Stimulated activated CD4-positive, alpha-beta T cell treated with anti-CD3 and anti-CD28 coated beads, Interleukin-15, amount 100 ng/mL, for 24 hours (primary cell): ENCODE measurements at places on chromosomes 2 and 18.

GRCh38 chr2:222024932-222025880 is 273.6 kb downstream of the PAX3 start:
- DNase-seq = no peak

GRCh38 chr18:35179906-35180305 is 60.9 kb upstream of the ZNF397 start:
- no peak for DNase-seq

DNA sequence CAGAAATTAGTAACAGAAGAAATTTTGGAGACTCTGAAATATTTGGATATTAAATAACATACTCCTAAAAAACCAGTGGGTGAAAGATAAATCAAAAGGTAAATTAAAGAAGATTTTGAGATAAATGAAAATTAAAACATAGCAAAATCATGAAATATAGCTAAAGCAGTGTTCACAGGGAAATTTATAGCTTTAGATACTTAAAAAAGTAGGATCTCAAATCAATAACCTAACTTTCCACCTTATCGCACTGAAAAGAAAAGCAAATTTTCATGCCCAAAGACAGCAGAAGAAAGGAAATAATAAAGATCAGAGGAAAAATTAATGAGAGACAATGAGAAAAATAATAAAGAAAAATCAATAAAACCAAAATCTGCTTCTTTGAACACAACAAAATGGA is 135.1 kb upstream of the KLF7 start:
- no peak for DNase-seq

DNA sequence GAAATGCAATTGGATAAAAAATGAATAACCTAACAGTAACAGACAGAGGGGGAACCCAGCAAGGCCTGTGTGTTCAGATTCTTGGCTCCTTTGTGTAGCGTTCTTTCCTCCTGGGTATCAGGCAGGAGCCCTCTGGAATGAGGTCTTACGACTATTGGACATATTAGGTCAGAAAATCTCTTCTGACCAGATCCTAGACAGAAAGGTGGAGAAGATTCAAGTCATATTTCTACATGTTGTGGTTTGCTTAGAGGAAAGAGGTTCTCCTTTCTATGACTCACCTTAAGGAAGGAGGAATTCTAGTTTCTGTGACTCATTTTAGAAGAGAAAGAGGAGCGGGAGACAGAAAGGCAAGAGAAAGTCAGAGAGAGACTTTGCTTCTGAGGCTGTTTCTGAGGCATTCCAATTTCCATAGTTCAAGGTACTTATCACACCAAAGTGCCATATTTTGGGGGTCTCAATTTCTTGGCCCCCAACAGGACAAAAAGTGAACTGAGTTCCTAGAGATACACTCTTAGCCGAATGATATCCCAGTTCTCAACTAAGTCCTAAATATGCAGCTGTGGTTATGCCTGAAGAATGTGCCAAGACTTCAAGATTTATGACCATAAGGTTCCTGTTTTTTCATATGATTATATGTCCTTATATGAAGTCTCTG is 618.6 kb downstream of the ZEB2 start:
- DNase-seq = no peak

- DNase-seq = no peak
Observed at GRCh38 chr2:169137924-169138323, 68.6 kb downstream of the DHRS9 start.

- no peak for DNase-seq
Observed at GRCh38 chr2:30789670-30790210, 17.5 kb downstream of the CAPN13 start.

- no peak for DNase-seq
Observed at GRCh38 chr18:41992066-41992465, 37.0 kb downstream of the PIK3C3 start.

DNA sequence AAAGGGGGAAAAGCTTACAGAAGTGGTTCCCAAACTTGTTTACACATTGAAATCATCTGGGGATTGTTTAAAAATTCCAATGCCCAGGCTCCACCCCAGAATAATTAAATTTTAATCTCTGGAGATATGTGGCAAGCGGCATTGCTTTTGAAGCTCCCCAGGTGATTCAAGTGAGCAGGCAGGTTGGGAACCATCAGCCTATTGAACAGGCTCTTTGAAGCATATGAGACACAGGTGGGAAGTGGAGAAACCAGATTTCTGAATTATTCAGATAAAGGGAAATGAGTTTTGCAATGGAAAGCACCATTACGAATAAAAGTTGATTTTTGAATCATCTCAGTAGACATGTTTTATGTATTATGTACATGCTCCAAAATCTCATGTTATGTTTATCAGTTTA is 57.6 kb upstream of the NOSTRIN start:
- no peak for DNase-seq

GRCh38 chr2:233470839-233471238 is 95.7 kb downstream of the USP40 start:
- DNase-seq = no peak

GRCh38 chr18:74126684-74127655 is 20.7 kb downstream of the FBXO15 start:
- DNase-seq = no peak

- DNase-seq = no peak
Observed at GRCh38 chr2:160132761-160133160, 67.3 kb downstream of the ITGB6 start.

GRCh38 chr18:69400976-69401225 is 213 bp downstream of the DOK6 start:
- no peak for DNase-seq

DNA sequence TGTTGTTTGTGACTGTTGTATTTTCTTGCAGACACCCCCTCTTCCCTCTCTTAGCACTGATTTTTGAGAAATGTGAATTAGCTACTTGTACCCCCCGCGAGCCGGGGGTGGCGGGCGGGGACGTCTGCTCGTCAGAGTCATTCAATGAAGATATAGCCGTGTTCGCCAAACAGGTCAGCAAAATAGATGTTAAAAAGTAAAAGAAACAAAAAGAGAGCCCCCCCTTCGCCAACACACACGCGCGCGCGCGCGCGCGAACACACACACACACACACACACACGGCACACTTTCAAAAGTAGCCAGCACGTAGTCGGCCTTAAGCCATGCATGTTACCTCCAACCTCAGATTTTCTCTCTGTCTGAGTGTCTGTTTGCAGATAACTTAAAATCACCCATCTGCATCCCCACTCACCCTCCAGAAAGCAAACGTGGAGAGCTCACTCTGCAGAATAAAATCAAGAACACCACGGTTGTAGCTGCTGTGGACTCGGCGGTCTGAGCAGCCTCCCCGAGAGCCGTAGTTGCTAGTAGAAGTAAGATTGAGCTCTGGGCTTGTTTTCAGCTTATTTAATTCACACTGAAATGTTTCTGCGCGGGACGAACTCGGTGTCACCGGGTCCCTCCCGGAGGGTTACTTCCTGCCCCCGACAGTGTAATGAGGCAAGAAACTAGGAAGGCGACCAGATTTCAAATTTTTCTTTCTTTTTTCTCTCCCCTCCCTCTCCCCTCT is 5.1 kb downstream of the MEIS1 start:
- no peak for DNase-seq

DNA sequence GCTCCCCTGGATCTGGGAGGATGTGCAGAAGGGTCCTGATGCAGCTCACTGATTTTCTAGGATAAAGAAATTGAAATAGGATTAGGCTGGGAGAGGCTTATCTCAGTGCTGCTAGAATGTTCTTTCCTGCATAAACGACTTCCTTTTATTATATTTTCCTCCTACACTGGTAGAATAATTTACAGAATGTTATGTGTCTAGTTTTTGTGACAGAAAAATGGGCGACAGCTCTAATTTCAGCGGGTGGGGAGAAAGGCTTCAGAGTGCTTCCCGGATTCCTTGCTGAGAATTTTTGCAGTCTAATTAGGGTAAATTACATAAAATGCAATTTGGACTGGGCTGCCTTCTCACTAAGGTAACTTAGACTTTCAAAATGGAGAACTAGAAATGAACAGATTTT is 66.2 kb downstream of the SKA1 start:
- no peak for DNase-seq

- DNase-seq = no peak
Observed at GRCh38 chr2:113219889-113220641, 46.3 kb downstream of the PSD4 start.

GRCh38 chr2:42954227-42954962 is 162.0 kb upstream of the HAAO start:
- no peak for DNase-seq

GRCh38 chr2:69766014-69766413 is 24.1 kb downstream of the ANXA4 start:
- no peak for DNase-seq

- no peak for DNase-seq
Observed at GRCh38 chr2:106126705-106127281, 67.3 kb downstream of the UXS1 start.

- DNase-seq = no peak
Observed at GRCh38 chr2:10983711-10984110, 72.0 kb downstream of the KCNF1 start.

DNA sequence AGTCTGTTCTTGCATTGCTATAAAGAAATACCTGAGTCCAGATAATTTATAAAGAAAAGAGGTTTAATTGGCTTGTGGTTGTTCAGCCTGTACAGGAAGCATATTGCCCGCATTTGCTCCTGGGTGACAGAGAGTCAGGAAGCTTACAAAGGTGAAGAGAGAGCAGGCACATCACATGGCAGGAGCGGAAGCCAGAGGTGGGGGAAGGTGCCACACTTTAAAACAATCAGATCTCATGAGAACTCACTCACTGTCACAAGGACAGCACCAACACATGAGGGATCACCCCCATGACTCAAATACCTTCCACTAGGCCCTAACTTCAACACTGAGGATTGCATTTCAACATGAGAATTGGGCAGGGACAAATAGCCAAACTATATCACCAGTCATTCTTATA is 124.8 kb upstream of the COL5A2 start:
- peak; percentile 46 for DNase-seq

DNA sequence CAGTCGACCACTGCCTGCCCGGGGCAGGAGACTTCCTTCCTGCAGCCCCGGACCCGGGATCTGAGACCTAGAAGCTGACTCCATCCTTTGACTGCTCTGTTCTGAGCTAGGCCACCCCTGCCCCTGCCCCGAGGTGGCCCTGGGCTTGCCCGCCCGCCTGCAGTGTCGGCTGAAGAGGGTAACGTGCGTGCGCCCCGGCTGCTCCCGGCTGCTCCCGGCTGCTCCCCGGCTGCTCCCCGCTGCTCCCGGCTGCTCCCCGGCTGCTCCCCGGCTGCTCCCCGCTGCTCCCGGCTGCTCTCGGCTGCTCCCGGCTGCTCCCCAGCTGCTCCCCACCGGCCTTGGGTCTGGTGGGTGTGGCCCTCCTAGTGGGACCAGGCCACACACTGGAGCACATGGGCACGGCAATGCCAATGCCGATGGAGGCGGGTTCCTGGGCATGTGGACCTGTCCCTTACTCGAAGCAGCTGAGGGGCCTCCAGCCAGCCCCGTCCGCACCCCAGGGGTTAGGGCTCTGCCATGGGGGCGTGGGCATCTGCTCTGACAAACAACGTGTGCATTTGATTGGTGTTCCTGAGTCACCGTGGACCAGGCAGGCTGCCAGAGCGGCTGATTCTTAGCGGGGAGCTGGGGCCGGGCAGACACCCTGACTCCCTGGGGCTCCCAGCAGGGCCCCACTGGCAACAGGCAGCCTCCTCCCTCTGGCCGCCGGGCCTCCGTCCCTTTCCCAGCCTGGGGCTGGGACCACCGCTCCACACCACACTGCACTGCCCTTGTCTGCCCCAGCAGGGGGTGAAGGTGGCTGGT is 2.0 kb upstream of the GAL3ST2 start:
- DNase-seq = no peak

GRCh38 chr2:45011621-45012602 is 2.7 kb upstream of the SIX2 start:
- no peak for DNase-seq

DNA sequence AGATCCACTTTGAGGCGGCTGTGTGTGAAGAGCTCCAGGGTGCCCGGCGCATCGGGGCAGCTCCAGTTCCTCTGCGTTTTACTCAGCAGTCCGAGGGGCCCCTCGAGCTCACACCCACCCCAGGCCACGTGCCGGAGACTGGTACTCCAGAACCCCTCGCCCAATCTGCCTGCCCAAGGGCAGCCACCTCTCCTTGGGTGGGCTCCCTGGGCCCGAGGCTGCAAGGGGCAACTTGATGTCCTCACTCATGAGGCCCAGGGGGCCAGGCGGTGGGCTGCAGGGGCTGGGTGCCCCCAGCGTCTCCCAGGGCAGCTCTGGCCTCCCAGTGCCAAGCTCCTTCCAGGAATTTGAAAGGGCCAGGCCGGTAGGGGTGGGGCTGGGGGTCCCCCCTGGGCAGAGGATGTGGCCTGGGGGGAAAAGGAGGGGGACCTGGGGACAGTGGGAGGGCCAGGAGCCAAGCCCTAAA is 16.7 kb downstream of the RAMP1 start:
- no peak for DNase-seq

GRCh38 chr18:61935362-61935761 is 42.6 kb upstream of the RNF152 start:
- DNase-seq = no peak
